ELF-1 (cell line): ENCODE measurements at places on chromosomes 2 and 18.

GRCh38 chr18:77366720-77367641, 117.3 kb downstream of the GALR1 start:
- DNase-seq, result no peak

DNA sequence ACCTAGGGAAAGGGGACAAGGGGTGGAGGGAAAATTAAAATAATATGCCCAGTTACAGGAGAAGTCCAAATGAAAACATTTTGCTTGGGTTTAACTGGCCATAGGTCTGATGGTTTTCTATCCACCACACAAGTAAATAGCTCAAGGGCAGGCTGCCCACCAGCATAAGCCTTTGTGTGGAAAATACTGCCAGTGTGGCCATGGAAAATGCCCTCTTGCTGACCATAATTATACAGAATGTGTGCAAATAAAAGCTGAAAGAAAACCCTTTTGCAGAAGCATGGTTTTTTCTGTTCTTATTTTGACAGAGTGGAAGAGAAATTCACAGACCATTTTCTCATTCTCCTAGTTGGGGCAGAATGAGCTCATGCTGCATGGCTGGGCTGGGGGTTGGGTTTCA, 111.3 kb upstream of the SIX2 start:
- no peak for DNase-seq

- DNase-seq, result no peak
These were observed 229.5 kb upstream of the ZC3H15 start for GRCh38 chr2:186256540-186256939.

- no peak for DNase-seq
These were observed 128.7 kb upstream of the CCDC68 start for GRCh38 chr18:55088000-55088401.

DNA sequence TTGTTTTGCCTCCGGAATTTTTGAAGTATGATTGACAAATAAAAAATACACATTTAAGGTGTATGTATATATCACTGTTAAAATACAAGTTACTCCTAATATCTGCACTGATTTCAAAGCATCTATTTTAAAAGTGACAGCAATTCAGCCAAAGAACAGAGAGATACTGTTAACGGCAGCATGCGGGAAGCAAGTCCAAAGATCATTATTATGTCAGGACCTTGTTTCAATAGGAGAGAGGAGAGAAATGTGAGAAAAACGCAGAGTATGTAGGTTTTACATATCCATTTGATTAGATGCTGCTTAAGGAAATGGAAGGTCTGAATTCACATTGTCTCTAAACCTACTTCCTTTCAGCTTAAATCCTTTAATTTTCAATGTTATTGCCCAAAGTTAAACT, 545.5 kb upstream of the SLC8A1 start:
- DNase-seq, result no peak

DNA sequence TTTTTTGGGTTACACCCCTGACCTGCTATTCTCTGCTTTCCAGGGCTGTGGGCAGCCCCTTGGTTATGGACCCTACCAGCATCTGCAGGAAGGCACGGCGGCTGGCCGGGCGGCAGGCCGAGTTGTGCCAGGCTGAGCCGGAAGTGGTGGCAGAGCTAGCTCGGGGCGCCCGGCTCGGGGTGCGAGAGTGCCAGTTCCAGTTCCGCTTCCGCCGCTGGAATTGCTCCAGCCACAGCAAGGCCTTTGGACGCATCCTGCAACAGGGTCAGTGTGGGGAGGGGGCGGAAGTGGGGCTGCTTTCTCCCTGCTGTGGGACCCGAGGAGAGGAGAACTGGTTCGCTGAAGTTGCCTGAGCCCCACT, 9.7 kb upstream of the WNT10A start:
- DNase-seq, result no peak

GRCh38 chr2:121171625-121172119, 113.3 kb downstream of the TFCP2L1 start:
- DNase-seq, result no peak

DNA sequence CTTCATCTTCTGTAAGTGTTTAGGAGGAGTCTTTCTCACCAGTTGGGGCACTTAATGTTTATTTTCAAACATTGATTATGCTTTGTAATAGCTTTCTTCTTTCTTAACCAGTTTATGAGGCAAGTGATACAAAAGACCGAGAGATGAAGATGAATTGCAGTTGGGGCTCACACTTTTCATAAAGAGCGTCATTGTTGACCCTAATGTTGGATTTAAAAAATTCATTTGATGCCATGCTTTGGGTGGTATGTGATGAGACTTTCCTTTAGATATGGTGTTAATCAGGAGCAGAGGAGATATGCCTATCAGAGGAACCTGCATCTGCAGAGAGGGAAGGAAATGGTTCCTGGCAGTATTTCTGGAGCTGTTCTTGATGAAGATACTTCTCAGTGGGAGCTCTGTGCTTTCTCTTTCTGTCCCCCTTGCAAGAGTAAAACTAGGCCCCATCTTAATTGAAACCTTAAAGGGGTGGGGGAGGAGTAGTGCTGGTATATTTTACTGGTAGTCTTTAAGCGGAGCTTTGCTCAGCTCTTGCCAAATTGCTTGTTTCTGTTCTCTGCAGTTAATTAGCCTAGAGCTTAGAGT, 2.3 kb downstream of the EML4 start:
- peak; percentile 39 for DNase-seq

GRCh38 chr2:172613040-172613439, 57.1 kb downstream of the PDK1 start:
- peak; percentile 46 for DNase-seq

DNA sequence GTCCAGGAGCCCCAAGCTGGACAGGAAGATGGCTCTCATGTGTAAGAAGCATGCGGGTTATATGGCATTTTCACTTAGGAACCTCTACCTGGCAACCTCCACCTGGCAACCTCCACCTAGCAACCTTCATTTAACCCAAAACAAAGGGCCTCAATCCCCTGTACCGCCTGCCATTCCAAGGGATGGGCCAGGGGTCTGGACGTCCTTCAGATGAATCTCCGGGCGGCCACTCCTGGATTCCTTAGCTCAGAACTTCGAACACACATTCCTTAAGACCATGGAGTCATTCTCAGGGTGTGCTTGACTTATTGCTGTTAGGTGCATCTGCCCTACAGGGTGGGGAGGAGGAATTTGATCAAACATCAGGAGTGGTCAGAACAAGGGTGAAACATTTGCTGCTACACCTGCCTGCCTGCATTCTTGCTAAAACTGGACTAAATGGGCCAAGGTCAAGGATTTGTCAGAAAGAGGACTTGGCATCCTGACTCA, 277.6 kb downstream of the PHLPP1 start:
- DNase-seq, result no peak

GRCh38 chr2:34827398-34827797, 1228.3 kb upstream of the FAM98A start:
- DNase-seq, result no peak

DNA sequence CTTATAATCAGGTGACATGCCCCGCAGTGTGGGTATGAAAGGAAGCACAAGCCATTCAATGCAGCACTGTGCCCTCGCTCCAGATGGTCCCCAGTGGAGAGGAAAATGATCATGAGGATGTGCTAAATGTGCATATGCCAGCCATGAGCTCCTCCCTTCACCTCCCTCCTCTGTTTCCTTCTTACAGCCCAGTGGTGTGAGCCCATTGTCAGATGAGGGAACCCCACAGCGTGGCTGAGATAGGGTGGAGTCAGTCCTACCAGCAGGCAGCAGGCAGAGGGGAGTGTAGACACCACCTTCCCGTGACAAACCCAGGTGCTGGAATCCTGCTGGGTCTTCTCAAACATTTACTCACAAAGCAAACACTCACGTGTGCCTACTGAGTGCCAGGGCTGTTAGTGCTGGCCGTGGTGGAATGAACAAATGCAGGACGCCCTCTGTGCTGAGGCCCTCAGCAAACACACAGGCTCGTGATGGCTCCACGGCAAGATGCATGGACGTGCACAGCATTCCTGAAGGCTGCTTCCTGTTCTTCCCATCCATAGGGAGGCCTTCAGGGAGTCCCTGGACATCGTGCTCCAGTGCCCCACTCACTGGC, 181.7 kb upstream of the TPO start:
- DNase-seq, result no peak

- DNase-seq, result no peak
These were observed 89.7 kb downstream of the SEMA4F start for GRCh38 chr2:74743778-74744177.

DNA sequence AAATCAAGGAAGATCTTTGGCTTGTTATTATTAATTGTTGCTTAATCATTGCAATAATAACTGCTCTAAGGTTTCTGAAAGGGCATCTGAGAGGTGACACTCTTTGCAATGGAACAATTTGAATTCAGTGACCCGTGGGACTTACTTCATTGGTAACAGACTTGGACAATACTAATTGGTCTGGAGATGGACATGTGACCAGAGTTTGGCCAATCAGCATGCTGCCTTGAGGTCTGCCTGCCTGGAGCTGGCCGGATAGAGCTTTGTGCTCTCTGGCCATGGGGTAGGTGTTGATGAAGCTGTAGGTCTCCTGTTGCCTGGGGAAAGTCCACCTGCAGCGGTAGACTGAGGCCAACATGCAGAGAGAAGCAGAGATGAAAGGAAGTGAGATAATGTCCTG, 24.0 kb upstream of the VPS4B start:
- DNase-seq, result no peak

DNA sequence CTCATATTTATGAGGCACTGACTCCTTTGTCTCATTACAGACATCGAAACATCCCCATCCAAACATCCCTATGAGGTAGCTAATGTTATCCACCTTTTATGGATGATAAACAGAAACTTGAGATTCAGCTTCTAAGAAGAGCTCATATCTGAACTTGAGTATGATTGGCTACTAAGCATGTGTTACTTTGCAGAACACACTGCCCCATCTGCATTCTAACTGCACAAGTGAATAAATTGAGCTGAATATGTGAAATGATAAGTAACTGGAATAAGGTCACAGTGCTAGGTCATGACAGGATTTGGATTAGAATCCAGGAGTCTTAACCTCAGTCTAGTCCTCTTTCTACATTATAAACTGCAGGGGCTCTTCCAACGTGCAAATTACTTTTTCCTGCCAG, 172.7 kb downstream of the SETBP1 start:
- DNase-seq, result no peak

DNA sequence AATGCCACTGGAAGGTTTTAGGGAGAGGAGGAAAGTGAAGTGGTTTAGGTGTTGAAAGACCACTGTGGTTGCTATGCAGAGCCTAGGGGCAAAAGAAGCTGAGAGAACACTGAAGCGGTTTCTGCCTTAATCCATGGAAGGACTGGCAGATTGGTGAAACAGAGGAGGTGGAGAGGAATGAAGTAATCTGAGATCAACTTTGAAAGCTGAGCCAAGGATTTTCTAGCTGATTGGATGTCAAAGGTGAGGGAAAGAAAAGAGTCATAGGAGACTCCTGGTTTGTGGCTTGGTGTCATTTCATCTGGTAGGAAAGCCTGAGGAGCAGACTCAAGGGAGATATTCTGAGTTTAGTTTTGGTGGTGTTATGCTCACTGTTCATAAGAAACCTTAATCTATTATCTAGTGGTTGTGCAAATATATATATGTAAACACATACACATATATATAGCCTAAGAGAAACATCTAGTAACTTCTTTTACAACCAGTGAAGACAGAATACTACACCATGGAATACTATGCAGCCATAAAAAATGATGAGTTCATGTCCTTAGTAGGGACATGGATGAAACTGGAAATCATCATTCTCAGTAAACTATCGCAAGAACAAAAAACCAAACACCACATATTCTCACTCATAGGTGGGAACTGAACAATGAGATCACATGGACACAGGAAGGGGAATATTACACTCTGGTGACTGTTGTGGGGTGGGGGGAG, 134.1 kb upstream of the CREB1 start:
- peak; percentile 31 for DNase-seq
